ENCODE measurements at places on chromosomes 6 and 20. TPM values are rescaled to one million over a fixed set of nuclear protein-coding genes. Genes with fewer than 3 reads are reported as not detected.

The BPI gene
- not detected for total RNA-seq

The TAP2 gene
- 6.9 TPM for total RNA-seq

- DNase-seq = peak; percentile 52
Observed at GRCh38 chr6:158625881-158626305, 18.6 kb downstream of the DYNLT1 start.

GRCh38 chr20:38250609-38251008 lies 9.9 kb downstream of the KIAA1755 start:
- DNase-seq = no peak

- no peak for DNase-seq
Observed at GRCh38 chr20:31746068-31746878, 7.2 kb downstream of the TPX2 start.

The CD109 gene
- 4.7 TPM for total RNA-seq

- no peak for DNase-seq
Observed at GRCh38 chr20:62584671-62585460, 57.4 kb upstream of the SLCO4A1 start.

DNA sequence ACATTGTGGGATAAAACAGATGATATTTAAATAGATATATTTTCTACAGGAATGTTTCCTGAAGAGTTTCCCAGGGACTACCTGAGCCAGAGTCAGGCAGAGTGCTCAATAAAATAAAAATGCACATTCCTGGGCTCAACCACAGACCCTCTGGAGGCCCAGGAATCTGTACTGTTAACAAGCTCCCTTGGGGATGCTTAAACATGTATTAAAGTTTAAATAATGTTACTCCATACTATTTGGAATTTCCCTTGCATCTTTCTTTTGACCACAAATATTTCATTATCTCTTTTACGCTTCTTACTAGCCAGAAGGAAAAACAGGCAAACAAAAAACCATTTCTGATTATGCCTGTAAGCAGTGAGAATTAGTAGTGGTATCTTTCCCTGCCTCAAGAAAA lies 42.3 kb downstream of the GPR63 start:
- DNase-seq = no peak

The PSMG4 gene
- 33.9 TPM for total RNA-seq

DNA sequence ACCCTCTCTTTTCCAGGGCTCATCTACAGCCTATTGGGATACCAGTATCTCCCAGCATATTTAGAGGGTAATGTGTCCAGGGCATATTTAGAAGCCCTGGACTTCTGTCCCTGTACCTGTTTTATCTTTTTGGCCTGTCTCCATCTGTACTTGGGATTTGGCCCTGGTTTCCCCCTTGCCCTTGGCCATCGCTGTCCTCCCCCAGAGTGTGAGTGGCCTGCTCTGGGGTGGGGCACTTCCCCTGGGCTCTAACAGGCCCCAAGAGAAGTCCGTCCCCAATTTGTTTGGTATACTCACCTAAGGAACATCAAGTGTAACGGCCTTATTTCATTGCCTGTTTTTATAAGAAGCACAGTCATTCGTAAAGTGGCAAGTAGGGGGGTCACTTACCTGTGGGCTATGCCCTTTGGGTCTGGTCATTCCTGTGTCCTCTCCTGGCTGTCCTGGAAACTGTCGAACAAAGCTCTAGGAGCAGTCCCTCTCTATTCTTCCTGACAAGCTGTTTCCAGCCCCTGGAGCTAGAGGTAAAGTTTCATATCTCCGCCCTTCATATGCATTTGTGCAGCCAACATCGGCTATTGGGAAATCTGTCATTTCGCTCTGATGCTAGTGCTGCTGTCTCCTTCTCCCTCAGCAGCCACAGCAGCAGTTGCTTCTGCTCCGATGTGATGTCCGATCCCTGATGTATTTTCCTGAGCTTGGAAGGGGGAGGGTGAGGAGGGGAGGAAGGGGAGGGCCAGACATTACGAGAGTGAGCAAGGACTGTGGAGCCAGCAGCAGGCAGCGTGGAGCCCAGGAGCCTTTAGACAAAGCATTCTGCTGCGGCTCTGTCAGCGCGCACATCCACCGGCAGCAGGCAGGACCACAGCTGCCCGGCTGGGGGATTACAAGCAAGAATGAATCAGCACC lies 83.4 kb downstream of the TCP11 start:
- peak; percentile 71 for DNase-seq

- DNase-seq = no peak
Observed at GRCh38 chr6:6105472-6106036, 98.8 kb upstream of the NRN1 start.

The ME1 gene
- total RNA-seq = 23.5 TPM

The STMND1 gene
- total RNA-seq = not detected

The IL17F gene
- not detected for total RNA-seq

DNA sequence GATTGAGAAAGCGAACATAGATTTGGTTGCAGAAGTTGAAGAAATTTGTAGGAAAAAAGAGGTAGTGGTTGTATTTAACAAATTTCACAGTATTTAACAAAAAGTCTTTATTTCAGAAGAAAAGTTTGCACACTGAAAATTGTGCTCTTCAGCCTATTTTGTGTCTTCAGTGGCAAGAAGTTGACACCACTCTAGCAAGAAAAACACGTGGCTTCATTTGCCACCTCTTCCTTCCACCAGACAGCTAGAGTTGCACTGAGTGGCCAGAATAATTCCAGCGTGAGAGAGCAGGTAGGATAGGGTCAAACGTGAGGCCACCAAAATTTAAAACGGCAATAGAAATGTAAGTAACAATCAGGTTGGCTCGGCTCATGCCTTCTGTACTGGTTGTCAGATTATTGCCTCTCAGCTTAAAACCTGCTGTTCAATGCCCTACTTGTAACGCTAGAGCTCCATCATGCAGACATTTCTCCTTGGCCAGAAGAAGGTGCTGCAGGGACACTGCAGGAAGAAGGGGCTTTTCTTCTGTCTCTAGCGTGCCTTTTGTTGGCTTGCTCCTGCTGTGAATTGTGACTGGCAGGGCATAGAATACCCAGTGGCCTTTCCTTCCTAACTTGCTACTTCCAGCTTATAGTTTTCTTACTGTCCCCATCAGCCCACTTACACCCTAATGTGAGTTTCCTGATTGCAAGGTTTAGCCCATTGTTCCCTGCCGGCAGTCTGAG lies 12.1 kb downstream of the TRAPPC3L start:
- DNase-seq = no peak

GRCh38 chr20:25274891-25275812 lies 27.3 kb downstream of the PYGB start:
- DNase-seq = peak; percentile 1
